WTC11 (cell line): ENCODE measurements at places on chromosomes 3 and 15.

- DNase-seq: peak; percentile 36
Observed at GRCh38 chr15:25739687-25740121, 123.4 kb downstream of the ATP10A start.

- no peak for DNase-seq
Observed at GRCh38 chr3:182305881-182306665, 487.2 kb upstream of the ATP11B start.

GRCh38 chr15:80709542-80709941, 14.4 kb downstream of the ABHD17C start:
- DNase-seq: no peak

- no peak for DNase-seq
Observed at GRCh38 chr3:117671722-117672318, 962.2 kb downstream of the TUSC7 start.

GRCh38 chr3:76497636-76498035, 542.3 kb upstream of the ROBO2 start:
- DNase-seq: peak; percentile 73

GRCh38 chr3:98788651-98789050, 25.5 kb downstream of the ST3GAL6 start:
- DNase-seq: no peak

- DNase-seq: peak; percentile 61
Observed at GRCh38 chr3:107240183-107241091, 136.8 kb upstream of the CCDC54 start.

- no peak for DNase-seq
Observed at GRCh38 chr3:37200141-37200540, 25.8 kb upstream of the LRRFIP2 start.

DNA sequence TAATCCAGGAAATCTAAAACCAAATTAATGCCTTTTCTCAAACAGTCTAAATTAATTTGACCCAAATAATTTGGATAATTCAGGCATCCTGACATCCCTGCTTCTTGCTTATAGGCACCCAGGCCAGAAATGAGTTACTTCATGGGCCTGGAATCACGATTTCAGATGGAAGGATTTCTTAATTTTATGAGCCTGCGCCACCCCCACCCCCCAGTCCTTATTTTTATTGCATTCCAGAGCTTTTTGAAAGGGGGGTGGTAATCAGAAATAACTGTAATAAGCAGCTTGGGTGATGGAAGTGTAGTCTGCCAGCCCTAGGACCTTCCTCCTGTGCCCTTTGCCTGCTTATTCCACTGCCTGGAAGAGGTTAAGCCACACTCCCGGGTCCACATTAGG, 1.3 kb downstream of the AP2M1 start:
- DNase-seq: no peak

DNA sequence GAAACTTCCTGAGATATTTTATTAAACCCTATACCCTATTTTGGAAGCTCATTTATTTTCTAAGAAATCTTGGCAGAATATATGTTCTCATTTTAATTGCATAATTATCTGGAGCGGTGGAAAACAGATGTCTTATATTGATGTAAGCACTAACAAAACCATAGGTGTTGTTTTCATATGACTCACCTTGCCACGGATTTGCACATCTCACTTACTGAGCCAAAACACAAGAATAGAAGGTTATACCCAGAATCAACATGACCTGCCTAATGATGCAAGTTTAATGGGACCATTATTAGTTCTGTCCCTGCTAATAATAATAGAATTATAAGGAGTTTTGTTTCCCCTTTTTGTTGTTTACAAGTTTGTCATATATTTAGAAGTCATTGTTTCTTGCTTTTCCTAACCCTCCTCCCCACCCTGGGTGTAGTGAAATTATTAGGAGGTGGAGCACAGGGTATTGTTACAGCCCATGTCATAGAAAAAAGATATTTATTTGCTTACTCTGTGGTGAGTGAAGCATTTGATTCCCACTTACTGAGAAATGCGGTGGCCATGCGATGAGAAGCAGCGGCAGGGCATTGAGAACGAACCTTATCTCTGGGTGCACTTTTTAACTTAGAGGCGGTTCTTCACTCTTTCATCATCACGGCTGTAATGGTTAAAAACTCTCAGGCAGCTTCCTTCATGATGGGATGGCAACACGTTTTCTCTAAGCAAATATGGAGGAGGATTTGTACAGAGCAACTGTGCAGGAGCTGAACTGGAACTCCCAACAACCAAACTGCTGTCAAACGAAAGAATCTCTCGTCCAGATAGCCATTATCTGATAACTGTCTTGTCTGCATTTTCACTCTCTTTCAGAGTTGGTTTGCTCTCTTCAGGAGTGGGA, 521 bp downstream of the IL5RA start:
- no peak for DNase-seq

GRCh38 chr3:4077950-4078349, 225.2 kb upstream of the SETMAR start:
- DNase-seq: no peak

- no peak for DNase-seq
Observed at GRCh38 chr3:106825962-106826605, 551.2 kb upstream of the CCDC54 start.

DNA sequence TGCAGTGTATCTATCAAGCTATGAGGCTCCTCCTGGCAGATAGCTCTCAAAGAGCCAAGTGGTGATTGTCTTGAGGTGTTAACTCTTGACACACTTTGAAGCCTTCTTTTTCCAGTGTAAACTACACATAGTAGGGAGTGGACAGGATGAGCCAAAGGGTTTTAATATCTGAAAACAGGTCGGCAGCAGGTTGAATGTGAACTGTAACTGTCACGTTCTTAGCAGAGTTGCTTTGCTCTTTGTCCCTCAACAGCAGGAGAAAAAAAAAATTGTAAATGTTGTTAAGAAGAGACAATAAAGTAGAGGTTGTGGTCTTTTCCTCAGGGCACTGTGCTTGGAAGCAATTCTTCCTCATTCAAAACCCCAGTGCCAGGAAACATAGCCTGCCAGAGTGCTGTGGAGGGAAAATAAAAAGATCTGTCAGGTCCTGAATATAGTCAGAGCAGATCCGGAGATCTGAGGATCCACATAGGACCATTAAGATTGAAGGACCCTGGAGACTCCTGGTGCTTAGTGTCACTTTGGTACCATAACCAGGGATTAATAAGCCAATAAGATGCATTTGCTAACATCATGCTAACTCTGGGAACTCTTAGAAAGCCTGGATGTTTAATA, 229.7 kb downstream of the NAALADL2 start:
- DNase-seq: no peak
